Foreskin fibroblast (primary cell): ENCODE measurements at places on chromosomes 12 and 14.

- DNase-seq = peak; percentile 18
These were observed 117.2 kb downstream of the TMX1 start for GRCh38 chr14:51357250-51357649.

DNA sequence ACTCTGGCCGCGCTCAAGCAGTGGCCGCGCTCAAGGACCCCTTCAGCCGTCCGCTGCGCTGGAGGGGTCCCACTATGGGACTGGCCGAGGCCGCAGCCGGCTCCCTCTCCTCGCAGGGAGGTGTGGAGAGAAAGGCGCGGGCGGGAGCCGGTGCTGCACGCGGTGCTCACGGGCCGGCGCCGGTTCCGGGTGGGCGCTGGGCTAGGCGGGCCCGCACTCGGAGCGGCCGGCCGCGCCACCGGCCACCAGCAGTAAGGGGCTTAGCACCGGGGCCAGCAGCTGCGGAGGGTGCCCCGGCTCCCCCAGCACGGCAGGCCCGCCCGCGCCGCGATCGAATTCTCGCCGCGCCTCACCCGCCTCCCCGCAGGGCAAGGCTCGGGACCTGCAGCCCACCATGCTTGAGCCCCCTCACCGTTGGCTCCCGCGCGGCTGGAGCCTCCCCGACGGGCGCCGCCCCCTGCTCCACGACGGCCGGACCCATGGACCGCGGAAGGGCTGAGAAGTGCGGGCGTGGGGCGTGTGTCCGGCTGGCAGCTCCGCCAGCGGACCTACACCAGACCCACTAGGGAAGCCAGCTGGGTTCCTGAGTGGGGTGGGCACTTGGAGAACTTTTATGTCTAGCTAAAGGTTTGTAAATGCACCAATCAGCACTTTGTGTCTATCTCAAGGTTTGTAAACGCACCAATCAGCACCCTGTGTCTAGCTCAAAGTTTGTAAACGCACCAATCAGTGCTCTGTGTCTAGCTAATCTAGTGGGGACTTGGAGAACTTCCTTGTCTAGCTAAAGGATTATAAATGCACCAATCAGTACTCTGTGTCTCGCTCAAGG lies 49.5 kb downstream of the KLHL28 start:
- no peak for DNase-seq

GRCh38 chr12:56118688-56119357 lies 757 bp downstream of the ZC3H10 start:
- no peak for DNase-seq

- DNase-seq = no peak
These were observed 64.1 kb downstream of the TMEM132D start for GRCh38 chr12:129839679-129840078.

GRCh38 chr12:42922505-42922850 lies 332.9 kb upstream of the PRICKLE1 start:
- no peak for DNase-seq
